Epithelial cell of proximal tubule (primary cell): ENCODE measurements at places on chromosomes 7 and 10.

- no peak for DNase-seq
Measured at GRCh38 chr7:77282897-77283296, 83.3 kb upstream of the FGL2 start.

GRCh38 chr10:42477170-42477569 is 161.2 kb downstream of the ZNF33B start:
- no peak for DNase-seq

DNA sequence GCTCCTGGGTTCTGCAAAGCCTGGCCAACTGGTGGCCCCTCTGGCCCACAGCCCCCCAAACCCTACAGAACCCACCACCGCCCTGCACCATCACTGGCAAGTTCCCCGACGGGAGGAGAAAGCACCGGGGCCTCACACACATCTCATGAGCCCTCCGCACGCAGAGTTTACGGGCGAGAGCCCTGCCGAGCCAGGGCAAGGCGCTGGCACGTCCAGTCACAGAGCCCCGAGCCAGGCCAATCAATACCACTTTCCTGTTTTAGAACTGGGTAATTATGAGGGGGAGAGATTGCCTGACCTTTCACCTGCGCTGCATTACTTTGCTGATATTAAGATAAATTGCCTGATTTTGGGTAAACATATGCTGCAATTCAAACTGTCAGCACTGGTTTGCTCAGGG is 113.3 kb downstream of the EBF3 start:
- no peak for DNase-seq

- DNase-seq: no peak
Measured at GRCh38 chr10:62082729-62083411, 181.4 kb downstream of the ARID5B start.

DNA sequence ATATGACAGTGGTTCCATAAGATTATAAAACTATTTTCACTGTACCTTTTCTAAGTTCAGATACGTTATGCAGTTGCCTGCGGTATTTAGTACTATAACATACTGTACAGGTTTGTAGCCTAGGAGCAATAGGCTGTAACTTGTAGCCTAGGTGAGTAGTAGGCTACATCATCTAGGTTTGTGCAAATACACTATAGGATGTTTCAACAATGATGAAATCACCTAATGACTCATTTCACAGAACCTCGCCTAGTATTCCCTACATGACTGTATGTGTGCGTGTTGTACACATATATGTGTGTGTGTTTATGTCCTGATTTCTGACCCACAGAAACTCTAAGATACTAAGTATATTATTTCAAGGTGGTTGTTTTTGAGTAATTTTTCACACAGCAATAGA is 139.0 kb downstream of the HERPUD2 start:
- DNase-seq: no peak
